Upper lobe of left lung (tissue), 6 donors: ENCODE measurements at places on chromosomes 12 and 14. TPM values are rescaled to one million over a fixed set of nuclear protein-coding genes. Genes with fewer than 3 reads are reported as not detected.

DNA sequence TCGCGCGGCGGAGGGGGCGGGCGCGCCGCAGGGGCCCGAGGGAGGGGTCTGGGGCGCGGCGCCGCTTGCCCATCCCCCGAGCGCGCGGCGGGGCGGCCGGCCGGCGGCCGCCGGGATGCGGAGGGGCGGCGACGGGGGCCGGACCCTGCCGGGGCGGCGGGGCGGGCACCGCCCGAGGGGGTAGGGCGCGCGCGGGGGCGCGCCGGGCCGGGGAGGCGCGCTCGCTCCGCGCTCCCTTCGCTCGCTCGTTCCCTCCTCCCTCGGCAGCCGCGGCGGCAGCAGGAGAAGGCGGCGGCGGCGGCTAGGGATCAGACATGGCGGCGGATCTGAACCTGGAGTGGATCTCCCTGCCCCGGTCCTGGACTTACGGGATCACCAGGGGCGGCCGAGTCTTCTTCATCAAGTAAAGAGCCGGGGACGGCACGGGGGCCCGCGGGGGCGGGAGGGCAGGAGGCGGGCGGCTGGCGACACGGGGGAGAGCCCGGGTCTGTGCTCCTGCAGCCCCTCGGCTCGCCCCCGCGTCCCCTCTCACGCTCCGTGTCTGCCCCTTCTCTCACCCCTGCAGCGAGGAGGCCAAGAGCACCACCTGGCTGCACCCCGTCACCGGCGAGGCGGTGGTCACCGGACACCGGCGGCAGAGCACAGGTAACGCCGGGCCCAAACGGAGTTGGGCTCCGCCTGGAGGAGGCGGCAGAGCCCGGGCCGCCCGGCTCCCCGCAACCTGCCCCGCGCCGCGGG is at the start of gene PLEKHA5:
PLEKHA5 (plus strand) TSS at position 248 of the 738 bp plus-strand sequence; CDS start at position 315, 67 bp downstream.
- H3K4me1 ChIP-seq: peaks cover 5% of the 10 kb centered on the region
- H3K27me3 ChIP-seq: no peaks in the 10 kb centered on the region
- peak within 1 kb of the TSS; percentile 82 for H3K27ac ChIP-seq
- peak; percentile 79 for DNase-seq
- H3K4me3 ChIP-seq: peak within 1 kb of the TSS; percentile 98

GRCh38 chr12:71032933-71033332 is 112.4 kb upstream of the PTPRR start:
- no peak for DNase-seq
- no peaks in the 10 kb centered on the region for H3K36me3 ChIP-seq
- no peaks in the 10 kb centered on the region for H3K27me3 ChIP-seq
- no peak overlapping the region for H3K4me3 ChIP-seq
- H3K27ac ChIP-seq: no peak overlapping the region
- H3K4me1 ChIP-seq: no peaks in the 10 kb centered on the region

DNA sequence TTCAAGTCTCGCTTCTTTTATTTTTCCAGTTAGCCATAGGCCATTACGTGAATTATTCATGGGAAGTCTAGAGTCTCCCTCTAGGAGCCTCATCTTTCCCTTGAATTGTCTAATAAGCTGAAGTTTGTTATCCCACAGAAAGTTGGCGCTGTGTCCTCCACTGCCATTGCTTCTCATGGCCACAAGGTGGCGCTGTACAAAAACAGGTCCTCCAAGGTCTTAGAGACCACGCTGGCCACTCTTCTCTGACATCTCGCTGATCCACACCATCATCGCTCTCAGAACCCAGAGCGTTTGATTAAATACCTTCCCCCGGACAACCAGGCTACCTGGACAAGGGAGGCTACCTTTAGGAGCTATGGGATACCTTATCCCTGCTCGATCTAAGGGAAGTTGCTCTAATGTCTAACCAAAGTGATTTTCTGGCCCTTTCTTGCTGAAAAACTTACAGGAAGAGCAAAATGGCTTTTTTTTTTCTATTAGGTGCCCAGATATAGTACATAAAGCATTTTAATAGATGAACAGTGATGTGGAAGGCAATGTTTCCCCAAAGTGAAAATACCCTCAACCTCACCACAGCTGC is 110.0 kb downstream of the CCDC60 start:
- H3K36me3 ChIP-seq: no peaks in the 10 kb centered on the region
- no peak overlapping the region for H3K4me3 ChIP-seq
- DNase-seq: peak; percentile 45
- no peak overlapping the region for H3K27ac ChIP-seq
- no peaks in the 10 kb centered on the region for H3K27me3 ChIP-seq
- H3K4me1 ChIP-seq: no peaks in the 10 kb centered on the region

The STXBP6 gene
- total RNA-seq: 21.1 TPM
